ENCODE measurements at places on chromosomes 16 and 17.

GRCh38 chr17:75773808-75774470, 8.9 kb upstream of the GALK1 start:
- no peak for DNase-seq

- DNase-seq, result no peak
These were observed 1.9 kb downstream of the GPS2 start for GRCh38 chr17:7313088-7313889.

GRCh38 chr16:66961065-66961744, at the start of gene CES3:
Gene CES3 (plus strand): TSS chr16:66961266. CDS start chr16:66961308, 42 bp downstream.
- peak; percentile 83 for DNase-seq

GRCh38 chr17:69477204-69477902, 62.9 kb downstream of the MAP2K6 start:
- DNase-seq, result no peak

- no peak for DNase-seq
These were observed 20.3 kb downstream of the RAPGEFL1 start for GRCh38 chr17:40197550-40197949.

DNA sequence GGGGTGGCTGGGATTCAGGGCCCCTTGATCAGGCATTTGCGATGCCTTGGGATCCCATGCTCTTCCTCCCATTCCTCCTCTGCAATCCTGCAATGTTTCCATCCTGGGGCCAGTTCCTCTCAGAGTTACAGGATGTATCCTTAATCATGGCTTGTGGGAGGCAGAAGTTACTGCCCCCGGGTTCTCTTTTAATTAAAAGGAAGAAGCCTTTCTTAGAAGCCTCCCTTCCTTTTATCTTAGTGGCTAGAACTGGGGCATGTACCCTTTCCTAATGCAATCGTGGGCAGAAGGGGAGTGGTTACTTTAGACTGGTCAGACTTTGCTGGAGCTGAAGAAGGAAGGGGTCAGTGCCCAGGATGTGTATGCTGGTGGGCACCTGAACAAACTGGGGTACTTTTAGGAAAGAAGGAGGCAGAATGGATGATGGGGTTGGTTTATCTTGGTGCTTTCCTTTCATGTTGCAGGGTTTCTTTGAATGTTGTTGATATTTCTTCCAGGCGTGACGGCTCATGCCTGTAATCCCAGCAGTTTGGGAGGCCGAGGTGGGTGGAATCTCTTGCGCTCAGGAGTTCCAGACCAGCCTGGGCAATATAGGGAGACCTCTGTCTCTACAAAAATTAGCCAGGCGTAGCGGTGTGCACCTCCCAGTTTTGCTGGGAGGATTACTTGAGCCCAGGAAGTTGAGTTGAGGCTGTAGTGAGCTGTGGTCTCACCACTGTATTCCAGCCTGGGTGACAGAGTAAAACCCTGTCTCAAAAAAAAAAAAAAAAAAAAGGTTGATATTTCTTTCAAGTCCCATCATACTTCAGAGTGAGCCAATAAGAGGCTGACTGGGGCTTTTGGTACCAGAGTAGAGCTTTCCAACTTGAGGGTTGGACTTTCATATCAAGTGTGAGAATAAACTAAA, 13.2 kb upstream of the SPN start:
- DNase-seq, result no peak

GRCh38 chr16:78990309-78990701, 610.2 kb downstream of the MAF start:
- DNase-seq, result no peak

DNA sequence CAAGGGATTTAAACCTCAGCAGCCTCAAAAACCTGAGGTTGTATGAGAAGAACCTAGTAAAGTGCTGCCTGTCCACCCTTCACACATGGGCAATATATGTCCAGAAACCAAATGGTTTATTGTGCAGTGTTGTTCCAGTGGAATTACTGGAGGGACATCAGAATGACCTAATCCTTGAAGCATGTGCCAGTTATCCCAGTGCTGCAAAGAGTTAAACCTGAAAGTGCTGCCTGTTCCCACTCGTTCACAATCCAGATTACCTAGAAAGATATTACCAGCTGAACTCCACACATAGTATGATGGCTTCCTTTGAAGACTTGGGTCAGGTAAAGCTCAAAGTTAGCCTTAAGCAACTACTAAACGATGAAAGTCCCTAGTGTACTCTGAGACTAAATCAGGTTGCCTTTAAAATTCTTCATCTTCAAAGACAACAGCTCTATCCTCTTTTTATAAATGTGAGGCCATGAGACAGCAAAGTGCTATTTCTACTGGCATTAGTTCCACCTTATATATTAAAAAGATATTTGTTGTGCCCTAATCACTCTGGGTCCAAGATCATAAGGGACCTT, 133.1 kb downstream of the SNX11 start:
- DNase-seq, result no peak

DNA sequence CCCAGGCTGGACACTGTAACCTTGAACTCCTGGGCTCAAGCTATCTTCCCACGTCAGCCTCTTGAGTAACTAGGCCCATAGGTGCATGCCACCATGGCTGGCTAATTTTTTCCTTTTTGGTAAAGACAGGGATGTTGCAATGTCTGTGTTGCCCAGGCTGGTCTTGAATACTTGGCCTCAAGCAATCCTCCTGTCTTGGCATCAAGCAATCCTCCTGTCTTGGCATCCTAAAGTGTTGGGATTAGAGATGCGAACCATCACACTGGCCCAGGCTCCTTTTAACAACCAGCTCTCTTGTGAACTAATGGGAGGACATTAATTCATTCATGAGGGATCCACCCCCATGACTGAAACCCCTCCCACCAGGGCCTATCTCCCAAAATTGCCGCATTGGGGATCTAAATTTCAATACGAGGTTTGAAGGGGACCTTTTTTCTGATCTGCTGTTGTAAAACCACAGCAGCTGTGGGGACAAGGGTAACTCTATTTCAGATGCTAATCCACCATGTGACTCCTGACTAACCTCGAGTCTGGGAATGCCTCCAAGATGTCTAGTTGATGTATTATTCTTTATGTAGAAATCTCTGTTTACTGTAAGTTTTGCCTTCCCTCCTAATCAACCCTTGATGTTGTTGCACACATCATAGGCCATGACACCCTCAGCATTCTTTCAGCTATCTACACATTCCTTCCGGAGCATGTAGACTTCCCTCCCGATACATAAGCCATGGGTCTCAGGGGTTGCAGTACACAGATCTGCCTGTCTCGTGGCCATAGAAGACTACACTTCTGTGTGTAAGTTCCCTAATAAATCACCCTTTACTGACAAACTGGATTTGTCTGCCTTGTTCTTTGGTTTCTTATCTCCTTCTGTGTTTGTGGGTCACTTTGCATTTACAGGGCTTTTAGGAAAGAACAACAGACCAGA, 37.6 kb downstream of the RNF112 start:
- DNase-seq, result no peak

DNA sequence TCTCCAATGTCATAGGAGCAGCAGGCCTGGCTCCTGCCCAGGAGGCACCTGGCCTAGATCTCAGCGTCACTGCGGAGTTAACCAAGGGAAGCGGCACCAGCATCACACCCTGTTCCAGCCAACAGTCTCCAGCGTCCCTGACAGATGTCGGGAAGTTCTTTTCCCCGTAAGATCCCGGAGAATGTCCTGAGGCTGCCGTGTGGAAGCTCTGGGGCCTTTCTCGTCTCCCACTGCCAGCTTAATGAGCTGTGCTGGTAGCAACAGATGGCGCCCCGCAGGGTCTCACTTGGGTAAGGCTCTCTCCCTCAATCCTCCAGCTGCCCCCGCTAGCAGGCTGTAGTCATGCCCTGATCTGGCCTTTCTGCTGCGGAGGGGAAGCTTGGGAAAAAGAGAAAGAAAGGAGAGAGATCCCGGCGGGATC, 57.5 kb downstream of the MARCHF10 start:
- no peak for DNase-seq

DNA sequence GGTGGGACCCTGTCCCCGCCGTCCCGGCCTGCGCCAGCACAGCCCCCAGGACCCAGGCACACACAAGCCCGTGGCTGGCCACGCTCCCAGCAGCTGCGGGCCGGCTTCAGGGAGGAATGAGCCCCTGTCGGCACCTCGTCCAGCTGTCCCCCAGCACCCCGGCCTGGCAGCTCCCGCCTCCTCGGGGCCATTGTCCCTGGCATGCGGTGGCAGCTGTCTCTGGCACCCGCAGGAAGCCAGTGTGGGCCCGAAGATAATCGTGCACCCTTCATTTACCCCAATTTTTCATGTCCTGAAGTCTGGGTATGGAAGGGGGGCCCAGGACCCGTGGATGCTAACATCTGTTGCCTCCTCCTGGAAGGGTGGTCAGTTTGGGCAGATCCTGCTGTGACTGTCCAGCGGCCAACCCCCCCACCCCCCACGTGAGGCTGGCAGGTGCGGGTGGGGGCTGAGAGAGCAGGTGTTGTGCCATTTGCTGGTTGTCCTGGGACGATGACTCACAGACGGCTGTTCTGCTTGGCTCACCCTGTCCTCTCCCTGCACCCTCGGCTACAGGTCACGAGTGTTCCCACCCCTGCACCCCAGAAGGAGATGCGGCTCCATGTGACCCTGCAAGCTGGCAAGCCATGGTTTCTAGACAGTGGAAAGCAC, 4.0 kb upstream of the LMF1 start:
- DNase-seq, result no peak

DNA sequence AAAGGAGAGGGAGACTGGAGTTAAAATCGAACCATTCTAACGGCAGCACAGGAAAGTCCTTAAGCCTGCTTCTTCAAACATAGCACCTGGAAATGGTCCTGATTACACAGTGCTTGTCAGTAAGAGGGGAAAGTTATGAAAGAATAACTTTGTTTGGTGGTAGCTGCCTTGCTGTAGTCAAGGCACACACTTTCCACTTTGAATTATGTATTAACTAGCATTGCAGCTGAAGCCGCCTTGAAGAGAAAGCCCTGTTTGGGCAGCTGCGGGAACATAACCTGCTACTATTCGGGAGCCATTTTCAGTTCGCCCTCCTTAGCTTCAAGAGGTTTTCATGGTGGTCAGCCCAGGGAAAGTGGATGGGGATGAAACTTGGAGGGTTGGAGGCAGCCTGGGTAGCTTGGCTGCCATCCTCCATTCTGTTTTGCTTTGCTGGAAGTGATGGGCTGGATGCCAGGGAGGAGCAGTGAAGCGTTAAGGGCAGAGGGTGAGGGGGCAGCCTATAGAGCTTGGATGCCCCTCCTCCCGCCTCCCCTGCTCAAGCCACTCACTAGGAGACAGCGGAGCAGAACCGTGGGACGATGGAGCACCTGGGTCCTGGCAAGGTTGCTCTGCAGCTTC, 5.3 kb upstream of the HAS3 start:
- no peak for DNase-seq

DNA sequence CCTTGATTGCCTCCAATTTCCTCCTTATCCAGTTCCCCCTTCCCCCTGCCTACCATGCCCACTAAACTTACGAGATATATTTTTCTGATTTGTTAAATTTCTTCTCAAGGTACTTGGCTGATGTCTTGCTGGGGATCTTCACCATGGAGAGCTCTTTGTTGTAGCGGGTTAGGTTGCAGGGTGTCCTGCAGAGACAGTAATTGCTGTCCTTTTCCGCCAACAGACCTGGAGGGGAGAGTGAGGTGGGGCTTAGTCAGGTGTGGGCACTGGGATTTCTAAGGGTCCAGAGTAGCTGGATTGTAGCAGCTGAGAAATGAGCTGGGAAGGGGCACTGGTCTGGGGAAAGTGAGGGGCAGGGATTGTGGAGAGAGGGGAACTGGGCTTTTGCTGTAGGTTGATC, 32.1 kb downstream of the SPACA3 start:
- DNase-seq, result no peak

- no peak for DNase-seq
These were observed 182.3 kb upstream of the HS3ST4 start for GRCh38 chr16:25509456-25509855.

DNA sequence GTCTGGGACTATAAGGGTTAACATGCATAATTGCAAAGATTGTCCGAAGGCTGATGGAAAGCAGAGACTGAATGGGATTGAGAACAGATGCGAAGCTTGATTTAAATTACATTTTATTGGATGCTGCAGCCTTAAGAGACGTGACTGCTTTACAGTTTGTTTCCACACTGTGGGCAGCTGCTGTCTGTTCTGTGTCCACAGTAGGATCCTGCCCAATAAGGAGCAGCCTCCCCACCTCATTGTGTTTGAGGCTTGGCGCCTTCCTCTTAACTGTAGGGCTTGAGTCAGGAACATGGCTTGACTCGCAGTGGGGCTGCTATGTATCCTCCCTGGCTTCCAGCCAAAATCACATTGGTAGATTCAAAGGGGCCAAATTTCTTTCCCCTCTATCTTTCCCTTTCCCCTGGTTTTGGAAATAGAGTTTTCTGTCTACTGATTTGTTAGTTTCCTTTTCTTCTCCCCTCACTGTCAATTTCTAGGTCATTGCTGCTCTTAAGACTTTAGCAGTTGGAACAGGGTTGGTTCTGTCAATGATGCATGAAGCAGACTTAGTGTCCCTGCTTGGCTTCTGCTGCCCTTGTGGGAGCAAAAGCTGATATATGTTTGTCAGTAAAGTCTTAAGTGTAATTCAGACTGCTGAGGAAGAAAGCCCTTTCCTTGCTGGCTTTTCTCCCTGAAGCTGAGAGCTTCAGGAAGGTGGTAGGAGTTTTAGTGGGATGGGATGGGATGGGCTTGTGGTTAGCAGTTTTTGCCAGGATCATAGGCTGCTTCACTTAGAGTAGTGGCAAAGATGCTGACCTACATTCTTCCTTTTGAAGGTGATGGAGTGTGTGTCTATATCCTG, 5.0 kb upstream of the RARA start:
- DNase-seq, result no peak

GRCh38 chr16:30122604-30123160, 338 bp downstream of the MAPK3 start:
- no peak for DNase-seq

- DNase-seq, result no peak
These were observed 82.6 kb downstream of the NDEL1 start for GRCh38 chr17:8518326-8518725.

- DNase-seq, result no peak
These were observed 590.6 kb upstream of the SOX9 start for GRCh38 chr17:71530248-71530647.

DNA sequence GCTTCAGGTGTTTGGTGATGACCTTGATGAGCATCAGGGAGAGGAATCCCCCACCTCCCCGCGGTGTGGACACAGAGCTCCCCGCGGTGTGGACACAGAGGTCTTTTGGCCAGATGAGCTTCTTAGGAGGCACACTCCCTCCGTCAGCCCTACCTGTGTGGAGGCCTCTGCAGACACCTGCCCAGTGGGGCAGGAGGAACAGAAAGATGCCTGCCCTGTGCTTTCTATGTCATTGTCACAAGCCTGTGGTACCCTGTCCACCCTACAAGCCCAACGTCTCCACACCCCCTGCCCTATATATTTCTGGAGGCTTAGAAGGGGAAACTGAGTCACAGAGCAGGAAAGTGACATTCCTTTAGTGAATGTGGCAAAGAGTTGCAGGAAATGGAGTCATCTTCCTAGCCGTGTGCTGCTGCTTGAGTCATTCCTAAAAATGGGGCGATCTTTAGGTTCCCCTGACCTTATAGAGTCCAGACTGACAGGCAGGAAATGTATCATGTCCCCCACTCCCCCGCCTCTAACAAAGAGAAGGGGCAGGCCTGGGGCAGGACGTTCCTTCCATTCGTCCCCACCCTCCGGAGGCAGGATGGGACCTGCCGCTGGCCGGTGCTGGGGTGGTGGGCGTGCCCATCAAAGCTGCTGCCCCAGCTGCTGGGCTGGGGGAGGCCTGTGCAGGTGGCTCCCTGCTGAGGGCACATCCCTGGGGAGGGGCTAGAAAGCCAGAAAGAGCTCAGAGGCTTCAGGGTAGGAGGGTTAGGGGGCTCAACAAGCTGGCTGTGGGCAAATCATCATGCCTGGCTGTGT, 1.0 kb upstream of the C16orf74 start:
- DNase-seq, result no peak
